ENCODE measurements at places on chromosomes 4 and X. TPM values are rescaled to one million over a fixed set of nuclear protein-coding genes. Genes with fewer than 3 reads are reported as not detected.

- DNase-seq: no peak
- H3K4me3 ChIP-seq: no peak overlapping the region
- H3K27ac ChIP-seq: no peak overlapping the region
- H3K27me3 ChIP-seq: no peaks in the 10 kb centered on the region
- no peaks in the 10 kb centered on the region for H3K36me3 ChIP-seq
Observed at GRCh38 chrX:70527053-70527452, 82.4 kb downstream of the DLG3 start.

GRCh38 chr4:125303821-125304220, 10.9 kb upstream of the FAT4 start:
- H3K27me3 ChIP-seq: no peaks in the 10 kb centered on the region
- H3K27ac ChIP-seq: no peak overlapping the region
- DNase-seq: no peak
- no peaks in the 10 kb centered on the region for H3K4me1 ChIP-seq

GRCh38 chr4:4890574-4891255, 31.2 kb downstream of the MSX1 start:
- H3K27me3 ChIP-seq: peaks cover 20% of the 10 kb centered on the region
- H3K36me3 ChIP-seq: no peaks in the 10 kb centered on the region
- no peak overlapping the region for H3K4me3 ChIP-seq

GRCh38 chr4:7847206-7847605, 92.5 kb downstream of the AFAP1 start:
- H3K27ac ChIP-seq: no peak overlapping the region
- DNase-seq: no peak
- no peaks in the 10 kb centered on the region for H3K4me1 ChIP-seq
- no peak overlapping the region for H3K4me3 ChIP-seq
- H3K27me3 ChIP-seq: no peaks in the 10 kb centered on the region

GRCh38 chr4:78512357-78512920, 39.1 kb upstream of the ANXA3 start:
- no peak overlapping the region for H3K4me3 ChIP-seq
- no peaks in the 10 kb centered on the region for H3K36me3 ChIP-seq
- H3K4me1 ChIP-seq: peaks cover 21% of the 10 kb centered on the region
- peak overlapping the region; percentile 53 for H3K27ac ChIP-seq
- DNase-seq: peak; percentile 74

- no peaks in the 10 kb centered on the region for H3K36me3 ChIP-seq
- no peaks in the 10 kb centered on the region for H3K27me3 ChIP-seq
- H3K4me3 ChIP-seq: no peak overlapping the region
Observed at GRCh38 chr4:115259642-115260041, 146.2 kb upstream of the NDST4 start.

DNA sequence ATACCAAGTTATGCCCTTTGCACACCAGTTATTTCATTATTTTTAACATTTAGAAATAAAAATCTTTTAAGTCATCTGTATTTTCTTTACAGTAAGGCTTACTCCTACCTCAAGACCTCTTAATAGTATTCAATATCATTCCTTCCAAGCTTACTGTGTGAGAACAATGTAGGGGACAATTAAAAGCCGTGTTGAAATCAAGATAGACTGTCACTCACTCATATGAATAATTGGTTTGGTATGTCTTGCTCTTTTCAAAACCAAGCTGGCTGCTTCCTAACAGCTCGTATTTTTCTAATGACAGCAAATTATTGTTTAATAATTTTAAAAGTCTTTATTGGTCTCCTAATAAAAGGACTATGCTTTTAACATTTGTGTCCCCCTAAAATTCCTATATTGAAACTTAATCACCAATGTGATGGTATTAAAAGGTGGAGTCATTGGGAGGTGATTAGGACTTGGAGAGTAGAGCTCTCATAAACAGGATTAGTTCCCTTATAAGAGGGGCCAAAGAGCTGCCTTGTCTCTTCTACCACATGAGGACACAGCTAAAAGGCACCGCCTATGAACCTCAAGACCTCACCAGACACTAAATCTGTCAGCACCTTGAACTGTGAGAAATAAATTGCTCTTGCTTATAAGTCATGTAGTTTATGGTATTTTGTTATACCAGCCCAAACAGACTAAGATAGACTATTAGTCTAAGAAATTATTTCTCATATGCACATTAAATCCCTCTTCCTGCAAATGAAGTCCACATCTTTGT, 4.1 kb downstream of the ABCB7 start:
- H3K4me3 ChIP-seq: no peak overlapping the region
- H3K27me3 ChIP-seq: no peaks in the 10 kb centered on the region
- H3K27ac ChIP-seq: no peak overlapping the region
- H3K36me3 ChIP-seq: no peaks in the 10 kb centered on the region
- H3K4me1 ChIP-seq: no peaks in the 10 kb centered on the region

GRCh38 chr4:16225167-16225862, 956 bp downstream of the TAPT1 start:
- DNase-seq: no peak
- peak overlapping the region; percentile 68 for H3K4me3 ChIP-seq
- peaks cover 27% of the 10 kb centered on the region for H3K4me1 ChIP-seq
- H3K36me3 ChIP-seq: no peaks in the 10 kb centered on the region

- no peak overlapping the region for H3K27ac ChIP-seq
- DNase-seq: no peak
- H3K27me3 ChIP-seq: no peaks in the 10 kb centered on the region
- H3K4me1 ChIP-seq: peaks cover 20% of the 10 kb centered on the region
Observed at GRCh38 chrX:72016881-72017783, 106.5 kb downstream of the NHSL2 start.

- H3K4me1 ChIP-seq: no peaks in the 10 kb centered on the region
- no peaks in the 10 kb centered on the region for H3K36me3 ChIP-seq
- H3K27me3 ChIP-seq: no peaks in the 10 kb centered on the region
- no peak overlapping the region for H3K4me3 ChIP-seq
Observed at GRCh38 chr4:112546476-112546875, 30.5 kb upstream of the NEUROG2 start.

DNA sequence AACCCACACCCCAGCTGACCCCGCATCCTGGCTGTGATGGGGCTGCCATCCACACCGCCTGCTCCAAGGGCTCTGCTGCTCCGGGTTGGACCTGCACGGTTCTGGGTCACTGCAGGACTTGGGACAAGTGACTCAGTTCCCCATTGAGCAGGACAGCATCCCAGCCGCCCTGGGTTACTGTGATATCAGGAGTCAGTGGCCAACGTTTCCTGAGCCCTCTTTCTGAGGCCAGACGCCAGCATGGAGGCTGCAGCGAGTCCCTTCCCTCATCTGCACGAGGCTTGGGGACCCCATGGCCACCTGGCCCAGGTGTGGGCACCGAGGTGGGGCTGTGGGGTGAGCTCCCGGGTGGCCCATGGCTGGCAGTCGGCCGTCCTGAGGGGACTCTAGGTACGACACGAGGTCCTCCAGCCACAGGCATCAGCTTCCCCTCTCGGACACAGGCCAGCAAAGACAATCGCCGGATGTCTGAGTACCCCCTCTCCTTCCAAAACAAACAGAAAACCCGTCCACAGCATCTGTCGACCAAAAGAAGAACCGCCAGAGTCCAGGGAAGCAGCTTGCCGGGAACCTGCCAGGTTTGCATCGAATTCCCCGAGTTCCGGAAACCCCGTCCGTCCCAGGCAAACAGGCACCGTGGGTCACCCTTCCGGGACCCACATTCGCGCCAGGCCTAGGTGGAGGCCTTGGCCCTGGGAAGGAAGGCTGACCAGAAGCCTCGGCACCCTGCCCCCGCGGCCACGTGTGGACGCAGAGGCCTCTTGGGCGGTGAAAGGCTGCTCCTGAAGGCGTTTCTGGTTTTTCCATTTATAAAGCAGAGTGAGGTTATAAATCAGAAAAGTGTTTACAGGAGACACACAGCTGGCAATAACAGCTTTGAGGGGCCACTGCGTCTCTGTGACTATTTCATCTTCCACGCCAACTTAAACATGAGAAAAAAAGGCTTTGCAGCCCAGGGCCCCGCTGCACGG, 136.0 kb downstream of the FAM53A start:
- H3K36me3 ChIP-seq: no peaks in the 10 kb centered on the region
- H3K27me3 ChIP-seq: no peaks in the 10 kb centered on the region
- no peak for DNase-seq

DNA sequence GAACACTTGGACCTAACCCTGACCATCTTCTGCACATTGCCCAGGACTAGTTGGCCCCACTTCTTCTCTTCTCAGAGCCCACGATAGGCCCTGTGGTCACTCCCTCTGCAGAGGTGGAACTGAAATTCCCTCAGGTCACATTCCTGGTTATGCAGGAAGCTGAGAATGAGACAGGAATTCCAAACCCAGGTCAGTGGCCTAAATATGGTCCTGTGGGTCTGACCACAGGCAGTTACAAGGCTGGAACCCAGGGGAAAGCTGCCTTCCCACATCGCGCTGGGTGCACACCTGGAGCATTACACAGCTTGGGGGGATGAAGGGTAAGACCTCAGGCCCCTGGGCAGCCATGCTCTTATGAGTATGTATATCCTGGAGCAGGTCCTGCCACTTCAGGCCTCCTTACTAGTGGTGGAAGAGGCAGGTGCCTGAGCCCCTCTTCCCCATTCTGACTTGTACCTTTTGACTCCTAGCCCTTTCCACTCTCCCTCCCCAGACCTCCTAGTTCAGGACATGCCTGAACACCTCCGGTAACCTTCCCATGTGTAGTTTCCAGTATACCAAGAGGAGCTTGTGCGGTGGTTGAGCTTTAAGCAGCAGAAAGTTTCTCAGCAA, 173.5 kb downstream of the ASMT start:
- no peak overlapping the region for H3K4me3 ChIP-seq
- H3K27ac ChIP-seq: no peak overlapping the region
- no peaks in the 10 kb centered on the region for H3K4me1 ChIP-seq
- no peaks in the 10 kb centered on the region for H3K27me3 ChIP-seq

- H3K27me3 ChIP-seq: no peaks in the 10 kb centered on the region
- H3K36me3 ChIP-seq: no peaks in the 10 kb centered on the region
- H3K4me3 ChIP-seq: no peak overlapping the region
- DNase-seq: peak; percentile 56
- H3K4me1 ChIP-seq: no peaks in the 10 kb centered on the region
Observed at GRCh38 chrX:138519296-138519695, 192.2 kb downstream of the FGF13 start.

- DNase-seq: no peak
- no peaks in the 10 kb centered on the region for H3K27me3 ChIP-seq
- H3K36me3 ChIP-seq: no peaks in the 10 kb centered on the region
- no peak overlapping the region for H3K27ac ChIP-seq
- no peak overlapping the region for H3K4me3 ChIP-seq
- no peaks in the 10 kb centered on the region for H3K4me1 ChIP-seq
Observed at GRCh38 chr4:148651991-148652390, 209.8 kb upstream of the NR3C2 start.

TIMM8A gene
- 8.8 TPM for total RNA-seq

FDCSP gene
- total RNA-seq: not detected

TMEM47 gene
- 31.2 TPM for total RNA-seq

PCGF3 gene
- total RNA-seq: 43.5 TPM

GPC4 gene
- total RNA-seq: 9.2 TPM

RAB40AL gene
- not detected for total RNA-seq

FATE1 gene
- not detected for total RNA-seq

CXXC4 gene
- total RNA-seq: 14.9 TPM

XG gene
- 0.53 TPM for total RNA-seq

HPF1 gene
- 29.0 TPM for total RNA-seq
